ENCODE measurements at places on chromosomes 12 and 14. TPM values are rescaled to one million over a fixed set of nuclear protein-coding genes. Genes with fewer than 3 reads are reported as not detected.
A peak's percentile ranks its signal among the peaks of the same experiment; 100 is the strongest.

PSMC6 gene
- total RNA-seq: 251 TPM

CABP1 gene
- not detected for total RNA-seq

- DNase-seq: no peak
- H3K36me3 ChIP-seq: no peaks in the 10 kb centered on the region
- H3K4me1 ChIP-seq: no peaks in the 10 kb centered on the region
- H3K27ac ChIP-seq: no peak overlapping the region
- H3K4me3 ChIP-seq: no peak overlapping the region
Observed at GRCh38 chr14:38544776-38545175, 288.9 kb upstream of the CLEC14A start.

- peak overlapping the region; percentile 77 for H3K27ac ChIP-seq
- peak overlapping the region; percentile 51 for H3K4me3 ChIP-seq
- peaks cover 10% of the 10 kb centered on the region for H3K4me1 ChIP-seq
- no peaks in the 10 kb centered on the region for H3K36me3 ChIP-seq
- no peaks in the 10 kb centered on the region for H3K27me3 ChIP-seq
Observed at GRCh38 chr12:132686825-132687210, 324 bp downstream of the POLE start.

DNA sequence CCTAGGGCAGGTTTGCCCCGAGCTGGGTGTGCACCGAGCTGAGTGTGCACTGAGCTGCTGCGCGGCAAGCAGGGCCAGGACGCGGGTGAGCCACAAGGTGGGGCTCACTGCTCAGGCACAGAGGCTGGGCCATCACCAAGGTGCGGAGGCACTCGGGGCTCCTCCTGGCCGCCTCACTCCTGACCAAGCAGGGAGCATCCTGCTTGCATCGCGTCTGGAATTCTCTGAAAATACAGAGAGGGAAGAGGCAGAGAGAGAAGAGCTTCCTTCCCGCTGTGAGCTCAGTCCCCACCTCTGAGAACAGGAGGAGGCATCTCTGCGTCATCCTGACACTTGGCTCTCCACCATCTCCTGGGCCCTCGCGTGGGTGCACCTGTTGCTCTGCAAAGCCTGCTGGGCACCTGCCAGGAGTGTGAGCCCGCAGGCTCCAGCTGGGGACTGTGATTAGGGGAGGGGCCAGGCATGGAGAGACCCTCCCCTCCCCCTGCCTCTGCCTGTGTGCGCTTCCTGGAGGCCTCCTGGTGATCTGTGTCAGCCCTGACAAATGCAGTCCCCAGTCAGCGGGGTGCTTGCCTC, 116.3 kb downstream of the GLT1D1 start:
- no peaks in the 10 kb centered on the region for H3K36me3 ChIP-seq
- H3K27ac ChIP-seq: no peak overlapping the region
- H3K4me3 ChIP-seq: no peak overlapping the region
- DNase-seq: no peak

DNA sequence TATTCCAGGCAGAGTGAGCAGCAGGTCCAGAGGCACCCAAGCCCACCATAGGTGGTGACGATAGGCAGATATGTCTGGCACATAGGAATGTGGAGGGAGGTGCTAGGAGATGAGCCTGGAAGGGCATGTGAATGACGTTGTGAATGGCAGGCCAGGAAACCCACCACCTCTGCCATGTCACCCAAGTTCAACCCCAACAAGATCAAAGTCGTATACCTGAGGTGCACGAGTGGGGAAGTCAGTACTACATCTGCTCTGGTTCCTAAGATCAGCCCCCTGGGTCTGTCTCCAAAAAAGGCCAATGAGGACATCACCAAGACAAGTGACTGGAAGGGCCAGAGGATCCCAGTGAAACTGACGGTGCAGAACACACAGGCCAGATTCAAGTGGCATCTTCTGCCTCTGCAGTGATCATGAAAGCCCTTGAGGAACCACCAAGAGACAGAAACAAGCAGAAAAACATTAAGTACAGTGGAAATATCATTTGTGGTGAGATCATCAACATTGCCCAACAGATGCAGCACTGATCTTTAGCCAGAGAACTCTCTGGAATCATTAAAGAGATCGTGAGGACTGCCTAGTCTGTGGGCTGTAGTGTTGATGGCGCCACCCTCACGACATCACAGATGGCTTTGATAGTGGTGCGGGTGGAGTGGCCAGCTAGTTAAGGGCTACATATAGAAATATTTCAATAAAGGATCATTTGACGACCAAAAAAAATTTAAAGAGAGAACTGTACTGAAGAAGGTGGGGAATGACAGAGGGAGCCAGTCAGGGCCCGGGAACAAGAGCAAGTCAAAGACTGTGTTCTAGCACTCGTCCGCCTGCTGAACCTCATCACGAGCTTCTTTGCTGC, 99.7 kb downstream of the ZFP36L1 start:
- H3K36me3 ChIP-seq: no peaks in the 10 kb centered on the region
- H3K27ac ChIP-seq: peak overlapping the region; percentile 18
- H3K27me3 ChIP-seq: no peaks in the 10 kb centered on the region
- DNase-seq: no peak
- no peak overlapping the region for H3K4me3 ChIP-seq

Data from gastrocnemius medialis (tissue), 4 donors.